C1 segment of cervical spinal cord (tissue), 14 donors: ENCODE measurements at places on chromosomes 7 and 10.

GRCh38 chr7:79855172-79855571 lies 279.5 kb upstream of the GNAI1 start:
- no peak for DNase-seq

DNA sequence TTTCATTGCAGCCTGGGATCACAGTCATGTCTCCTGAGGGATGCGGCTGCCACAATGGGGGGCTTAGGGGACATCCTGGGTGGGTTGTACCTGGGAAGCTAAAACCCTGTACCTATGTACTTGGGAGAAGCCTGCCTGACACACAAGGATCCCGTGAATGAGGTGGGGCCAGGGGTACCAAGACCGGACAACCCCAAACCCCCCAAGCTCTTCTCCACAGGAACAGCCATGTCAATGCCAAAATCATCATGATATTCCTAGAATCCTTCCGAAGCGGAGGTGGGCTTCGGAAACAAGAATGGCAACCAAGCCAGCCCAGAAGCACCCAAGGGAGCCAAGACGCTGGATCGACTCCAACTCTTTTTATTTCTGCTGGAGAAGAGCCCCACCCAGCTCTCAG lies 260.3 kb upstream of the TCERG1L start:
- DNase-seq: no peak

DNA sequence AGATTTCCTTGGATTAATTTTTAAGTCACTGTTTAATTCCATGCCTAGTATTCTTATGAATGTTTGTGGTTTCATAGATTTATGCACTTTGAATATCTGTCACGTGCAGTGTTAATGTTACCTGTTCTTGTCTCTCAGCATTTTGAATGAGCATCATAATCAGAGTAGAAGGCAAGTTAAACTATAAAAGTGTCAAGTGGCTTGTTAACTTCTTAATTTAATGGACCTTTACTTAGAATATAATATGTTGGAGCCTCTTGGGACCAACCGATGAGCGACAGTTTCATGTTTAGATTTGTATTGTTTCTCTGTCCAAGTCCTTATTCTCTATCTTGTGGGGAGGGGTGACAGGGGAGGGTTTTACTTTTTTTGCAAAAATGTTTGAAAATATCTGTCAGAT lies 50.6 kb upstream of the MTURN start:
- no peak for DNase-seq

GRCh38 chr7:109343678-109344077 lies 774.0 kb downstream of the DNAJB9 start:
- DNase-seq: no peak

DNA sequence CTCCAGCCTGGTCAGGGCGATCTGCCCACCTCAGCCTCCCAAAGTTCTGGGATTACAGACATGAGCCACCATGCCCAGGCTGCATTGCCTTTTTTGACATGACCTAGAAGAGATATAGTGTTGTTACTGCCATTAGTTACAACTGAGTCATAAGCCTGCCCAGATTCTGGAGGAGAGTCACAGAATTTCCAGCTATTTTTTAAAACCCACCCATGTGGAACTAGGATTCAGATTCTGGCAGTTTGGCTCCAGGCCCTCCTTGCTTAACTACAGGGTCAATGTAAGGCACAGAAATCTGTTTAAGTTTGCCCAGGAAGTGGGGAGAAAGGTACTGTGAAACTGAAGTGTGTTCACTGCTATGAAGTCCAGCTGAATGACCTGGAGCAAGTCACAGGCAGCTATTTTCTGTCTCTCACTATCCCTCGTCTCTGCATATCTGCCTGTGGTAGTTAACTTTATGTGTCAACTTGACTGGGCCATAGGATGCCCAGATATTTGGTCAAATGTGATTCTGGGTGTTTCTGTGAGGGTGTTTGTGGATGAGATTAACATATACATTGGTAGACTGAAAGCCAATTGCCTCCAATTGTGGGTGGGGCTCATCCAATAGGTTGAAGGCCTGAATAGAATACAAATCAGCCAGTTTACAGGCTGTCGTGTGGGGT lies 8.4 kb upstream of the MARVELD1 start:
- DNase-seq: no peak

GRCh38 chr7:138898255-138898654 lies 82.9 kb downstream of the KIAA1549 start:
- no peak for DNase-seq

DNA sequence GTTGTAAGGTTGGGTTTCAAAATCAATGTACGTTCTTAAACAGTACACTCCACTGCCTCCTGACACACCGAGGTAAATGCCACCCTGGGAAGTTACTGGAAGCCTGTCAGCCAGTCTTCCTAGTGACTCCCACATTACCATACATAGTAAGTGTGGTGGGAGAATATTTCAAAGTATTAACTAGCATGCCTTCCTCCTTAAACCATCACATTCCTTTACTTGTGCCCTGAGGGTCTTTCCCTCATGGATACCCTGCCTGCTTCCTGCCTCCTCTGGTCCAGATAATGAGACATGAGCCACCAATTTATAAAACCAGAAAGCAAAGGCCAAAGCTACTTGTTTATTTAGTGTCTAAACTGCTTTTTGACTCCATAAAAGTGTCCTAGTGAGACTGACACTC lies 23.3 kb upstream of the SORCS3 start:
- DNase-seq: no peak

DNA sequence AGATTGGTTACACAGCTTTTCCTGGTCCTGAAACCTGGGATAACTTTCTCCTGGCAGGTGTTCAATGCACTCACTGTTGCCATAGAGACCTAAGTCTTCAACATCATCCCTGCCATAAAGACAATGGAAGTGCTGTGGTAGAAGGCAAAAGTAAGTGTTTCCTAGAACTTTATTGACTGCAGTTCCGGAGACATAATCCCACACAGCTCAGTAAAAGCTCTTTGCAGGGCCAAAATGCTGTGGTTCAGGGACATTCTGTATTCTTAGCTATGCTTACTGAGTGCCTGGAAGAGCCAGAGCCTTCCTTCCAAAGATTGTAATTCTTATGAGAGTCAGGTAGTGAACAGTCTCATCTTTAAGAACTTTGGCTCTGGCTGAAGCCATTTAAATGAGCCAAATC lies 5.3 kb downstream of the WIPF3 start:
- DNase-seq: no peak

DNA sequence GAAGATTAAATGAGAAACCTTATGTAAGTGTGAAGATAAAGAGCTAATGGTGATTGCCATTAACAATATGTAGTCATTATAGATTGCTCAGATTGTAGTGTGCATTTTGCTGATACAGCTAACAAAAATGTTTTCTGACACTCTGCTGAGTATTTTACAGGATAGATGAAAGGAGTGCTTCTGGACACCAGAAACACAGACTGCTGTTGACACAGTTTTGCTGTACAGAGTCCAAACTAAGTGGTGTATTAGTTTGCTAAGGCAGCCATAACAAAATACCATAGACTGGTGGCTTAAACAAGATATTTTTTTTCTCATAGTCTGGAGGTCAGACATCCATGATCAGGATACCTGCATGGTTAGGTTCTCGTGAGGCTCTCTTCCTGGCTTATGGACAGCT lies 2.2 kb downstream of the SMC3 start:
- DNase-seq: no peak

DNA sequence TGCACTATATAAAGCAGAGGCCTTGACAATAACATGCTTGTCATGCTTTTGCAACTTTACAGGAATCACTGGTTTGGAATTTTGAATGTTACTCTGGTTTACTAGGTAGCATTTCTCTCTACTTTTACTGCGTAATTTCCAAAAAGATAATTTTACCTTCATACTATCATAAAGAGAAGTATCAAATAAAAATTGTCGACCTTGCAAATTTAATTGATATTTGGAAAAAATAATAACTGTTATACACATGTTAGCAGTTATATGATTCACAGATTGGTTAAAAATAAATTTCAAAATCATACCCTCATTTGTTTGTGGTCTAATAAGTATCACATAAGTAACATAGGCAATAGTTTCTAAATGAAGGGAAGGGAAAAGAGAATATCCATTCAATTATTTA lies 228.5 kb upstream of the CACNA2D1 start:
- DNase-seq: no peak

- DNase-seq: no peak
Measured at GRCh38 chr7:150738591-150739001, 1.4 kb downstream of the GIMAP5 start.

GRCh38 chr10:61183967-61184366 lies 240.0 kb upstream of the RHOBTB1 start:
- no peak for DNase-seq

DNA sequence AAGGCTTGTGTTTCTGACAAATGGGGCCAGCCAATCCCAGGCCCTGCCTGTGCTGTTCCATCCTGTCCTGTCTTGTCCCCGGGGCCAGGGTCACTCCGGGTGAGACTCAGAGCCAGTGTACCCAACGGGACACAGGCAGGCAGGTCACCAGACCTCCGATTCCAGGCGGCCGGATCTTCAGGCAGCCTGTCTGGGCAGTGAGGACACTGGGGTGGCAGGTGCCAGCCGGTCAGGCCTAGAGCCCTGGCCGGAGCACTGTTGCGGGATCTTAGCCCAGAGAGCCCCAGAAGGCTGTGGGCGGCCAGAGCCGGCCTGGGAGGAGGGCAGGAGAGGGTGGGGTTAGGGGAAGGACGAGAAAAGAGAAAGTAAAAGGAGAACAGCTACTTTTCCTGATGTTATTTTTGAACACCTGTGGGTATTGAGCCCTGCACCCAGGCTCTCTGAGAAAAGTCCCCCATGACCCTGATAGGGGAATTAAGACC lies 134.3 kb upstream of the TNRC18 start:
- no peak for DNase-seq

- DNase-seq: no peak
Measured at GRCh38 chr10:70475661-70476060, 2.9 kb upstream of the PALD1 start.

- DNase-seq: no peak
Measured at GRCh38 chr7:55150709-55151451, 132.1 kb downstream of the EGFR start.

DNA sequence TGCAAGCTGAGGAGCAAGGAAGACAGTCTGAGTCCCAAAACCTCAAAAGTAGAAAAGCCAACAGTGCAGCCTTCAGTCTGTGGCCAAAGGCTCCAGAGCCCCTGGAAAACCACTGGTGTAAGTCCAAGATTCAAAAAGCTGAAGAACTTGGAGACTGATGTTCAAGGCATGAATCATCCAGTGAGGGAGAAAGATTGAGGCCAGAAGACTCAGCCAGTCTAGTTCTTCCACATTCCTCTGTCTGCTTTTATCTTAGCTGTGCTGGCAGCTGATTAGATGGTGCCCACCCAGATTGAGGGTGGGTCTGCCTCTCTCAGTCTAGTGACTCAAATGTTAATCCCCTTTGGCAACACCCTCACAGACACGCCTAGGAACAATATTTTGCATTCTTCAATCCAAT lies 20.1 kb upstream of the MDFIC start:
- no peak for DNase-seq

DNA sequence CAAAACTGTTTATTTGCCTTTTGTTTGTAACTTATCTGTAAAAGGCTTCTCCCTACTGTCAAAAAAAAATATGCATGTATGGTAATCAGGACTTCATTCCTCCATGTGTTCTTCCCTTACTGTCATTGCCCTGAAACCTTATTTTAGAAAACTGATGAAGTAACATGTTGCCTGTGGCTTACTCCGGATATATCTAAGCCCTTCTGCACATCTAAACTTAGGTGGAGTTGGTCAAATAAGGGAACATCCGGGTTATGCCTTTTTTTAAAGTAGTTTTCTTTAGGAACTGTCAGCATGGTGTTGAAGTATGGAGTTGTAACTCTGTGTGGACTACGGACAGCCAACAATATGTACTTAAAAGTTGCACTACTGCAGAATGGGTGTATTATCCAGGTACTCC lies 6.2 kb downstream of the SAR1A start:
- no peak for DNase-seq

GRCh38 chr10:651692-652091 lies 37.8 kb downstream of the DIP2C start:
- no peak for DNase-seq

DNA sequence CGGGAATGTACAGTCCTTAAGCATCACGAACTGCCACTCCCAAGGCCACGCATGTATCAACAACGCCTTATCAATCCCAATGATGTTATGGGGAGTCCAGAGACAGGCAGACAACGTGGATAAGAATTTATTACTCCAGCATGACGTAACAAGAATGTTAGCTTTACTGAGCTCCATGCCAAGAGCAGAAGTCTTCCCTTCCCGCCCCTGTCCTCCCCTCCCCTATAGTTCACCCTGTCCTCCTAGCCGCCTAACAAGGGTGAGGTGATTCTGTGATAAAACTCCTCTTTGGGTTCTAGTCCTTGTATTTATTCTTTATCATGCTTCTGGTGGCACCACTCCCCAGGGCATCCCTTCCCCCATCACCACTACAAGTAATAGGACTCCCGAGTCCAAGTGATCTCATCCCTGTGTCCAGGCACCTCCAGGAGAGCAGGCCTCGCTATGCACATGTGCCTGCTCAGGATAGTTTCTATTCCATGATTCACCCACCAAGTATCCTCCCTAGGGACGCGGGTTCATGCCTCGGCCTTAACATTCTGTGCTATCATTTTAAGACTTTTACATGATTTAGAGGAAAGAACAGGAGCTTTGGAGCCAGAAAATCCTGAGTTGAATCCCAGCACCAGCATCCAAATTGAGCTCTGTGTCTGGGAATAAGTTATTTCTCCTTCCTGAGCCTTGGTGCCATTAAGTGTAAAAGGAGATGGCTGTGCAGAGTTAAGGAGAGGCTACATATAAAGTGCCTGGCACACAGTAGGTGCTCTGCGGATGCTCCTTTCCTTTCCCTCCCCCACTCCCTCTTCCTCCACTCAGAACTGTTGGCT lies 15.4 kb downstream of the GSDME start:
- no peak for DNase-seq

DNA sequence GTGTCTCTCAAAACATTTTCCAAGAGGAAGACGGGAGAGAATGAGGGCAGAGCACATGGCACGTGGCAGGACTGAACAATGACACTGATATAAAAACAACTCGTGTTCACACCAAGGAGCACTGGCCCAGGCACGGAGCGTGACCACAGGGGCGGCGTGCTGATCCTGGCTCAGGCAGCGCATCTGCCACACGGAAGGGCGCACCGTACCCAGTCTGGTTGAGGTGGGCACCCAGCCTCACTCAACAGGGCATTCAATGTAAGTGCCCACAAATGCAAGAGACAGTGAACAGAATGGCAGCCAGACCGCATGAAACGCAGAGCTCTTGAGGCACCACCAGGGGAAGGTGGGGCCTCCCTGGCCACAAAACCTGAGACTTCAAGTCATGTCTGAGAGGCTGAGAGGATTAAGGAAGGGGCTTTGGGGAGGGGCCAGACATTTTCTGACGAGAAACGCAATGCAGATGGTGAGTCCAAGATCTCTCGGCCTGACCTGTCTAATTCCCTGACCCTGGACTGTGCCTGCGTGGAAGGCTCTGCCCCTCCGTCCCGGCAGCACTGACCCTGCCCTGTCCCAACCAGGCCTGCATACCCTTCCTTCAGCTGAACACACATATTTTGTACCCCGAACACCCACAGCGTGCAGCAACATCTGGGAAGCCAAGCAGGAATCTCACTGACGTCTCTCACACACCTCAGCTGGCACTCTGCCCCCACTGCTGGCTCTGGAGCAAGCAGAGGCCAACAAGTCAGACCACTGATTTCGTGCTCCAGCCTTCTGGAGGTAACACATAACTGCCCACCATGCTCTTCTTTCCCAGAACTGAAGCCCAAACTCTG lies 35.5 kb downstream of the VOPP1 start:
- DNase-seq: no peak

- no peak for DNase-seq
Measured at GRCh38 chr10:118845776-118846175, 91.0 kb upstream of the CACUL1 start.
